RWPE2 (cell line): ENCODE measurements at places on chromosomes 3 and 15.

DNA sequence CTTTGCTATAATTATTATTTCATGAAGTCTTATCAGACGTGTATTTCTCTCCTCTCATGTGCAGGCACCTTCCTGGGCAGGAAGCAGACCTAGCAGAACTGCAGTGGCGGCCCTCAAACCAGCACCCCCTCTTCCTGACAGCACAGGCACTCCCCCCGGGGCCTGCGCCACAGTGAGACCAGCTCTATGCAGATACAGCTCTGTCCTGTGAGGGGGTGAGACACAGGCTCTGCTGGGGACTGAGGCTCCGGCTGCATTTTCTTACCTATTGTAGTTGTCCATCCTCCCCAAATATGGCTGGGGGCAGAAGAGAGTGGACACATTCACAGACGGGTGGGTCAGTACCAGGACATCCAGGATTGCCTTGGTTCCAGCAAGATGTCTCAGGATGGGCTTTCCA lies 5.0 kb downstream of the CISH start:
- DNase-seq = no peak

DNA sequence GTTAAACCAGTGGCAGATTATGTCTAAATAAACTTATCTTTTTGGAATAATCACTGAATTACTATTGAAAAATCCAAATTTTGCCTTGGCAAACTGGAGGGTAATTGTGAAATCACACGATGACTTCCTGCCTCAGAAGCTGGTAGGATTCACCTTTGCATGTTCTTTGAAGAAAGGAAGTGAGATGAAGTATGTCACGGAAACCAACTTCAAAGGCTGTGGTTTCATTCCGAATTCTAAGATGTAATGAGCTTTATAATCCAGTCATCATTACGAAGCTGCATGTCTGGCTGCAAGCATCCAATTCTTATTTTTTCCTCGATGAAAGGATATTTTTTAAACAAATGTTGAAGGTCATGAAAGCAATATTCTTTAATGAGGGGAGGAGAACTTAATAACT lies 15.0 kb upstream of the ZBED2 start:
- DNase-seq = no peak

DNA sequence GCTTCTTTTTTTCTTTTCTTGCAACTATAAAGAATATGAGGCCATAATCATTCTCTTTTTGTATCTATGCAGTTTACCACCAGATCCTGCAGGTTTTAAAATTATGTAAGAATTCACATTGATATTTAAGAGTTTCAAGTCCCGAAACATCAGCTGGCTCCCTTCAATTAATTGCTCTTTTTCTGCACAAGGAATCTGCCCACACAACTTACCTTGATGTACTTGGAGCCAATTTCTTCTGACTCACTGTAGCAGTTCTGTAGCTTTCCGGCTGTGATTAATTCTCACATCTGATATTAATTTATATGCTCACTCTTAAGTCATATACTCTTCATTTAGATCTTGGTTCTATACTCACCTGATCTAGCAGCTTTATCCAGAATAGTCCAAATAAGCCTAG lies 781.8 kb downstream of the CADM2 start:
- no peak for DNase-seq

DNA sequence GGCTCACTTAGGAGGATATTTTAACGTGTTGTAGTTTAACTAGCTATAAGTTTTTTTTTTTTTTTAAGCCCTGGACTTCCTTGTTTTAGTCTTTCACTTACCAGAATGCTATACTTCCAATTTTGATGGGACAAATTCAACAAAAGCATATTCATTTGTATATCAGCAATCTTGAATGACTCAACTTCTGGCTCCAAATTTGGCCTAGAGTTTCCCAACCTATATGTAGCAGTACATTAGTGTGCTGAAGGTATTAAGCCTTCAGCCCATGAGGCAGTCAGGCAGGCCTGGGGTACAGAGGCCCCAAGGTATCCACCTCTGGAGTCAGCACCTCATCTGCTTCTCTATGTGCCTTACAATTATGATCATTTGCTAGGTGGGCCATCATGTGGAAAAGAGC lies 5.9 kb downstream of the PBRM1 start:
- DNase-seq = no peak

DNA sequence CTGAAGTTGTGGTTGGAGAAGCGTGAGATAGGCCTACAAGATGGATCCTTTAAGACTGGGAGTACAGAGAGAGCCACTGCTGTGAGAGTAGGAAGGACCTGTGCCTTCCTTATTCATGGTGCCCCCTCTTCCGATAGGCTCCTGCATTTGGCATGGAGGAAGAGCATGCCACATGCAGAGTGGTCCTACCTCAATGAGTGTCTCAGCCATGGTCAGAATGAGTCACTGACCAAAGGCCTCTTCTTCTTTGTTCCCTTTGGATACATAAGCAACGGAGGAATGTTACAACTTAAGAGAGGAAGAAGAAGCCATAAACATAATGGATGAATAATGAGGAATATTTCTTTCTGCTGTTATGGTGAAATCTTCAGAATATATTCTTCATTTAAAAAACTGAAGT lies 681.2 kb upstream of the GRM7 start:
- DNase-seq = no peak

GRCh38 chr3:172847292-172847691 lies 96.8 kb downstream of the ECT2 start:
- no peak for DNase-seq

DNA sequence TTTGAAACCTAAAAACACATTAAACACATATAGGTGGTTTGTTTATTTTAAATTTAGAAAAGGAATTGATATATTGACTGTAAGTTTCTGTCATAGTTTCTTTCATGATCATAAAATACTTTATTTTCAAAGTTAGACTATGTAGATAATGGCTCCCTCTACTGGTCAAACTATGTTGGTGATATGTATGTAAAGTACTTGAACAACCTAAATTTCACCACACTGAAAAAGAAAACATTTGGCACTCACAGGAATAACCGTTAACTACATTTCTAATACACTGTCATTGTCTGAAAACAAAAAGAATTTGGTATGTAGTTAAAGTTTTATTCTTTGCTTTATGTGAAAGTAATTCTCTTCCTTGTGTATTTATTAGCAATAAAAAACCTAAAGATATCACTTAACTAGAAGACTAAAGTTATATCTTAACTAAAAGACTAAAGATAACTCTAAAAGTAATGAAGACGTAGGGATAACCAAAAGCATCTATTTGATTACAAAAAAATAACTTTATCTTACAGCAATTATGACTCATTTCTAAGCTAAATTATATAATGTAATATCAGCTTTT lies 427.5 kb downstream of the VGLL3 start:
- no peak for DNase-seq

GRCh38 chr15:71323584-71323983 lies 208.3 kb downstream of the THSD4 start:
- no peak for DNase-seq

- DNase-seq = no peak
These were observed 95.3 kb upstream of the HES1 start for GRCh38 chr3:194040516-194041273.

DNA sequence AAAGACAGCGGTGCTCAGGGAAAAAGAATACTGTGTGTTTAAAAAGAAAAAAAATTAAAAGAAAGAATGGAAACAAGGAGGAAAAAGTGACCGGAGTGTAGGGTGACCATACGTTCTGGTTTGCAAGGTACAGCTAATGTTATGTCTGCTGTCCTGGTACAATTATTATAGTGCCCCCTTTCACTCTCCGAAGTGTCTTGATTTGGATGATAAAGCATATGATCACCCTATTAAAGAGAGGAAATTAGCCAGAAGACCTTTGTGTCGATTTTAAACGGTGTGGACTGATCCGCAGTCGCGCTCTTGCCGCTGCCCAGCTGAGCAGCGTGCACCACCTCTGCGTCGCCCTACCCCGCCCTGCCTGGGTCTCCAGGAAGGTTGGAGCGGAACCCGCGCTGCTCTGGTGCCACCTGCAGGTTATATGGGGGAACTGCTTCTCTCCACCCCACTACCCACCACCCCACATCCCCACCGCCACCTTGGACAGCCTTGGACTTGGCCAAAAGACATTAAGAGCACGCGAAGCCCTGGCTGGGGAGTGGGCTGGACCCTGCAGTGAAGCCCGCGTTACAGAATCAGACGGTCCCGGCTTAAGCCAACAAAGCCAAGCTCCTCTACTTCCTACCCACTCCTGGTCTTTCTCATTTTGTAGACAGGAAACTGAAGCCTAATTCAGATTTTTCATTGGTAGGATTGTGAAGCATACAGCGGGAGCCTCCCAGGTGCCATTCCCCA lies 41.2 kb upstream of the UBE2Q2 start:
- peak; percentile 88 for DNase-seq

- no peak for DNase-seq
These were observed at the start of gene CHL1 for GRCh38 chr3:196311-197148. CHL1 (plus strand) TSS chr3:196763; CDS start chr3:319777, 123,014 bp downstream.

DNA sequence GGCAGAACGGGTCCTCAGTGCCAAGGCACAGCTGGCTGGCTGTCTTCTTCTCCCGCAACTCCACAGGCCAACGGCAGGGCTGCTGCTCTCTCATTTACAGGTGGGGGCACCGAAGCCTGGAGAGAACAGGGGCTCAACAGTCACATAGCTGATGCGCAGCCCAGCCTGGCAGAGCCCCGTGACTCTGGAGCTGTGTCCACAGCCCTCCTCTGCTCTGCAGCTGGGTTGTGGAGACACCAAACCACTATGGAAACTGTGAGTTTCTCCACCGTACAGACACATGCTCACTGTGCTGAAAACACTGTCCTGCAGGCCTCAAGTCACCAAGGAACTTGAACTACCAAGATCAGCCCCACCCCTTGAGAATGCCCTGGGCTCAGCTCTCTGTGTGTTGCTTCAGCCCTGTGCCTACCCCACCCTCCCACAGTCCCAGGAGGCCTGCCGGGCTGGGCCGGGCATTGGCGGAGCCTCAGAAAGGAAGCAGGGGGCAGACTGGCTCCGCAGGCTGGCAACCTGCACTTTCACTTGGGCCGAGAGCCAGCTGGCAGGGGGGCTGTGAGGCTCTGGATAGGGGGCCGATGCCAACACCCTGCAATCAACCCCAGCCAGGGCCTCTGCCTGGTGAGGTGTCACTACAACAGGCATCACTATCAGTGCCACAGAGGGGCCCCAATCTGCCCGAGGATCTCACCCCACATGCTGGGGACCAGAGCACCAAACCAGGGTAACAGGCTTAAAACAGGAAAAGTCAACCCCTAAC lies 113.7 kb upstream of the RPL32 start:
- no peak for DNase-seq

DNA sequence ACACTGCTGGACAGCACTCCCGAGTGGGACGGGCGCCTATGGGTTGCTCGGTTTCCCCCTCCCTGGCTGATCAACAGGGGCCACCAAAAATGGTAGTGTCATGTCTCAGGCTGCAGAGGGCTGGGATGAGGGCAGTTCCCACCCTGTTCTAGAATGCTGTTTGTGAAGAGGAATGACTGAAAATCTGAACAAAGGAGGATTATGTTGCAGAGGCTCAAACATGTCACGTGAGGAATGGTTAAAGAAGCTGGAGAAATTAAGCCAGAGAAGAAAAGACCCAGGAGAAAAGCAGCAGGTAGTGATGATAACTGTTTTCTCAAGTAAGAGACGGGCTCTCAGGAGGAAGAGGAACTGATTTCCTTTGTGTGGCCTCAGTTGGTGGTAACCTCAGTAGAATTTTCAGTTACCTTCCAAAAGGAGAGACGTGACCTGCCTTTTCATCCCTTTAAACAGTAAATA lies 10.4 kb downstream of the SPG21 start:
- no peak for DNase-seq

DNA sequence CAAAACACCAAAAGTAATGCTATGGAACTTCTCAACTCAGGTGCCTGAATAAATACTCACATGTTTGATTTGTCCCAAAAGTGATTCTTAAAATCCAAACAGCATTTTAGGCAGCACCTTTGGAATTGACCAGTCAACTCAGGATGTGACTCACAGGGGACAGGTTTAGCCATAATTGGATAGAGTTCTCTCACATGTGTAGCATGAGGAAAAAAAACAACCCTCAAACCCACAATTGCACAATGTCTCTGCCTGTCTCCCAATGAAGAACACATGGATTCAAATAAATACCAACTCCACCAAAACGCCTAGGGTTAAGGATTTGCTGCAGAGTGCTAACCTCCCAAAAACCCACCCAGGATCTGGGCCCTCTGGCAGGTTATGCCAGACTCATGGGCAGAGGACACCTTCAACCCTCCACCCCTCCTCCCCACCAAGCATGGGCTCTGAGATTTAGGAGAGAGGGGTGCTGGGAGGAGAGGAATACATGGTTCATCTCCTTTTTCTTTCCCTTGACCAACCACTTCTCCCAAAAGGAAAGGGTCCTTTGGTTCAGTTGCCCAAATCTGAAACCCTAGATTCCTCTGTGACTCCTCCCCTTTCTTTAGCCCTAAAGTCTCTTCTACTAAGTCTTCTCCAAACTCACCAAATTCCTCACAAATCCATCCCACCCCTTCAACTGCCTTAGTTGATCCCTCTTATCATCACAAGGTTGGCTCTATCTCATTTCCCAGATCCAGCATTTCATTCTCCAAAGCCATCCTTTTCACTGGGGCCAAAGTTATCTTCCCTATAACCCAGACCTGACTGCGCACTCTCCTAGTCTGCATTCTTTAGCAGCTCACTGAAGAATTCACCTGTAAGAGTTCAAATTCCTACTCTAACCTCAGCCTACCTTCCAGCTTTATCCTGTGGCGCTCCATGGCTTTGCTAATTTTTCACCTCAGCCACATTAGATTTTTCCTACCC lies 7.7 kb downstream of the RYK start:
- DNase-seq = no peak

- DNase-seq = no peak
These were observed 2.0 kb upstream of the IL16 start for GRCh38 chr15:81194723-81195122.

DNA sequence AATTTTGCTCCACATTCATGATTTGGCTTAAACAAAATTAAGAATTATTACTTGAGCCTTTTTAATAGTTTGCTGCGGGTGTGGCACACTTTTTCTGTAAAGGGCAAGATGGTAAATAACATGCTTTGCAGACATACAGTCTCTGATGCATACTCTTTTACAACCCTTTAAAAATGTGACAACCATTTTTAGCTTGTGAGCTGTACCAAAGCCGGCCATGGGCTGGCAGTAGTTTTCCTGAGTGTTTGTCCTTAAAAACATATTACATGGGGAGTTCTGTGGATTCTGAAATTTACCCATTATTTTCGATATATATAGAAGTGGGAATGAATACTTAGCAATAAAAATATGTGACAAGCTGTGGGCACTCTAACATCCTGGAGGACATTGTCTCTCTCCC lies 163.4 kb downstream of the FNDC3B start:
- DNase-seq = no peak

- no peak for DNase-seq
These were observed 9.2 kb downstream of the ALPK3 start for GRCh38 chr15:84826369-84826823.
